ENCODE measurements at places on chromosomes 12 and 14.

DNA sequence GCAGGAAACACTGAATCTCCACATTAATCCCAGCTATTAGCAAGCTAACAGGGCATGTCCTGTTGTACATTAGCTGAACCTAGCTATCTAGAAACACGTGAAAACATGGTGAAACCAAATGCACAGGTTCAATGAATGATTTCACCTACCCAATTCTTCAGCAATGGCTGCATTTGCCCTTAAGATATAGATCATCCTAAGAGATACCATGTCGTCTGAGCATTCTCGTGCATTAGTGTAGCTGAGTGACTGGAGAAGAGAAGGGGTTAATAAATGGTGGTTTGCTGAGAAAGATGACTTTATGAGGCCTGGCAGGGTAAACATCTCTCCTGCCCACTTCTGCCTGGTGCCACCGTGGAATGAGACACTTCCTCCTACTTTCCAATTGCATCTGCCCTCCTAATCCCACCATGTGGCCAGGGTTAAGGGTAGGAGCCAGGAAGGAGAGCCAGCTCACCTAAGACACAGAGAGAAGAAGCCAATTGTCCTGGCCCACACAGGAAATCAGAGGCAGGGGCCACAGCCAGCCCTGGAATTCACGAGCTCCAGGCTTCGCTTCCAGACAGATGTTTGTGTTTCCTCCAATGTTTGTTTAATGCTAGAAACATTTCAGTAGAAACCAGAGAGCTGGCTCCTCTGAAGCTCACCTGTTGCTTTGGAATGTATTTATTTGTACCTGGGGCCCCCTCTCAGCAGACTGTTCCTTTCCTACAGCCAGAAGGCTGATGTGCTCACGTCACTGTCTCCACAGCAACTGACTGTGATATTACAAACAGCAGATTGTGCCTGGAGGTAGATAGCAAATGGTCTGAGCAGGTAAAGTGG is 126.0 kb upstream of the PARP11 start:
- DNase-seq: no peak

DNA sequence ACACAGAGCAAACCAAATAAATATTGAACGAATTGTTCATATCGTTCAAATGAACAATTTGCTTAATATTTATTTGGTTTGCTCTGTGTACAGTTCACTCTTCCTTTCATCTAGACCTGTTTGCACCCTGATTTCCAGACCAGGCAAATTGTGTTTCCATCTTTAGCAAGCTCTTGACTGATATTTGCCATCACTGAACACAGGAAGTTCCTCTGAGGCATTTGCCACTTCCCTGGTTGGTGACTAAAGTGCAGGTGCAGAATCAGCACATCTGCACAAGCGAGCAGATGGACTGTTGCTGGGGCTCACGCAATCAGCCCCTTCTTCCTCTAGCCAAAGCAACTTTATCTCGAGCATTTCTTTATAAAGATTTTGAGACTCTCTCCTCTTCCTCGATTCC is 112.9 kb downstream of the DAAM1 start:
- DNase-seq: no peak

GRCh38 chr12:121296618-121297434 is at the start of gene CAMKK2:
Gene CAMKK2 (minus strand): TSS chr12:121296709. CDS start chr12:121274526, 22,183 bp downstream.
- no peak for DNase-seq

- no peak for DNase-seq
These were observed 30.8 kb upstream of the CDK17 start for GRCh38 chr12:96431067-96431466.

GRCh38 chr14:33404054-33404453 is 465.4 kb downstream of the NPAS3 start:
- DNase-seq: peak; percentile 16

DNA sequence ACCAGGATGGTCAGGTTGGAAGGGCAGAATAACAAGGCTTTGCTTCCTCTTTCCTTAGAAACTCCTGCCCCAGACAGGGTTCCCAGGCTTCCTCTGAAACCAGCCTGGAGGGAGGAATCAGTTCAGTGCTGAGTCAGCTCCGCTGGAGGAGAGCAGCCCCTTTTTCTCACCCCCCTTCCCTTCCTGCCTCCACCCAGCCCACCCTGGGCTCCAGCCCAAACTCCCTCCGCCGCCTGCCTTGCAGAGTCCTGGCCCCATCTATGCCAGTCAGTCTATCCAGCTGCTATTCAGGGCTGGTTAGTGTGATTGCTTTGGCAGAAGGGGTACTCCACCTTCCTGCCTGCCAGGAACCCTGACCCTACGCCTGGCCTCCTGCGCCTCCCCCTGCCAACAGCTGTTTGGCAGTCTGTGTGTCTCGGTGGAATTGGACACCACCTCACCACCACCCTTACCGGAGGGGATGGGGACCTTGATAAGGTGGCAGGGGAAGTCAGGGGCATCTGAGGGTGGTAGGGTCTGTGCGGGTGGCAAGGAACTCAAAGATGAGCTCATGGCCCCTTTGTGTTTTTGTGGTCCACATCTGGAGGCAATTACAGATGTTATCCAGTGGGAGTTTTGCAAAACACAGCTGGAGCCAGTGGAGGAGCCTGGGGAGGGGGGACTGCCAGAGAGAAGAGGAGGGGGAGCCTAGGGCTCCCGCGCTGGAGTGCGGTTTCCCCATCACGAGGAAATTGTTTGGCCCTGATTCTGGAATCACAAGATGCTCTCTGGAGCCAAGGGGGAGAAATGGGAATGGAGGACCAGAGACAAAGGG is 12.2 kb downstream of the MMP14 start:
- no peak for DNase-seq

- no peak for DNase-seq
These were observed 101.3 kb downstream of the TMEM121 start for GRCh38 chr14:105627701-105628100.

DNA sequence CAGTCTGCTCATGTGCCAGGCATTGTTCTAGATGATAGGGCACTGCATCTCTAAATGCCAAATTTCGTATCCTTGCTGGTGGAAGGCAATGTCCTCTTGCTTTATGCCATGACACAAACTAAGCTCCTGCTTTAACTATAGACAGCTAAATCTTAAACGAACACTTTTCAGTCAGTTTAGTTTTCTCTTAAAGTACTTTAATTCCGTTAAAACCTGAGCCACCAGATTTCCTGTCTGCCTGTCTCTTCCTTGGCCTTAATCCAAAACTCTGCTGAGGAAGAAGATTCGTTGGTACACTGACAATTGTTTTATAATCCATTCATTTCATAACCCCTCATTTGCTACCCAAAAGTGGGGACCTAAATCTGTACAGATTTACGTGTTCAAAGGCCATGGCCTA is 194.4 kb upstream of the BCL2L14 start:
- DNase-seq: no peak

- DNase-seq: no peak
These were observed 29.3 kb upstream of the CPNE8 start for GRCh38 chr12:38934686-38935085.

- DNase-seq: no peak
These were observed 173.3 kb upstream of the FAR2 start for GRCh38 chr12:28975564-28976340.

DNA sequence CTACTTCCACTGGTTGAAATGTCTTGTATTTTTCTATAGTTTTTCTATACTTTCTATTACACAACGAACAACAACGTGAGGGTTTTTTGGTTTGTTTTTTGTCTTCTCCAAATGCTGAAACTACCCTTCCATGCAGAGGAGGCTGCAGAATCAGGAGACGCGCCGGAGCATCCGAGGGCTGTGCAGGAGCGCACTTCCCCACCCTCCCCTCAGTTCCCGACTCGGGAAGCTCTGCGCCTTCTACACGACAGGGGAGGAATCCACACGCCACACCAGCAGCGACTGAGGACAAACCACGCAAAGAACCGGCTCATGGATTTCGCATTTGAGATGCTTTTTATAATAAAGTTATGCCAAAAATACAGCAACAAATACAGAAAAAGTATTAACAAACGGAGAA is 30.9 kb downstream of the SLC15A4 start:
- DNase-seq: no peak

GRCh38 chr12:30754383-30754749 is 385 bp downstream of the CAPRIN2 start:
- DNase-seq: no peak

- DNase-seq: peak; percentile 31
These were observed 113.3 kb downstream of the FOXN3 start for GRCh38 chr14:89303456-89304435.

DNA sequence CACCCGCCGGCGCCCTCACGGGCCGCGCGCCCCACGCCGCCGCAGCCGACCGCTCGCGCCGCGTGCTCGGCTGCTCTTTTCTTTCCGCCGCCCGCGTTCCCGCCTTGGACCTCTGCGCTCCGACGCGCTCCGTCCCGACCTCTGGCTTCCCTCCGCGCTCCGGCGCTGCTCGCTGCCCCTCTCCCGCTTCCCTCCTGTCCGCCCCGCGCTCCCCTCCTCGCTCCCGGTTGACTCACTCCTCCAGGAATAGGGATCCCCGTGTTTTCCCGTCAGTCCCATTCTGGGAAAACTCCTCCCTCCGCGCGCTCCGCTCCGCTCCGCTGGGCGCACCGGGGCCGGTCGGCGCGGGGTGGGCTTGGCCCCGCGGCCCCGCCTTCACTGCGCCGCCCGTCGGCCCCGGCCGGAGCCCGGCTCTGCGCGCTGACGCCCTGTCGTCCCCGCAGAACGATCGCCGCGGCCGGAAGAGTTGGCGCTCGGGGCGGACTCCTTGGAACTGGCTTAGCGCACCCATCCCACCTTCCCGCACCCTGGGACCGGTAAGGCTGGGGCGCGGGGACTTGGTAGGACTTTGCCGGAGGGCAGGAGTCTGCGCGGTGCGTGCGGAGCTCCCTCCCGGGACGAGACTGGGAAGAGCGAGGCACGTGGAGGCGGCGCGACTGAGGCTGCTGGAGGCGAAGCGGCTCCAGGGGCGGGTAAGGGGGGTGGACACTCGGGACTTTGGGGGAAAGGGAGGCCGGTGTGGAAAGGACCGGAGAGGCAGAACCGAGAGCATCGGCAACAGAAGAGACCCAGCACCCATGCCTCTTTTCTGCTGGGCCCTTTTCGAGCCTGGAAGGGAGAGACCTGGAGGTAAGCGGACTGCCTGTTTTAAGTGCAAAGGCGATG is 550 bp downstream of the TEAD4 start:
- peak; percentile 9 for DNase-seq

DNA sequence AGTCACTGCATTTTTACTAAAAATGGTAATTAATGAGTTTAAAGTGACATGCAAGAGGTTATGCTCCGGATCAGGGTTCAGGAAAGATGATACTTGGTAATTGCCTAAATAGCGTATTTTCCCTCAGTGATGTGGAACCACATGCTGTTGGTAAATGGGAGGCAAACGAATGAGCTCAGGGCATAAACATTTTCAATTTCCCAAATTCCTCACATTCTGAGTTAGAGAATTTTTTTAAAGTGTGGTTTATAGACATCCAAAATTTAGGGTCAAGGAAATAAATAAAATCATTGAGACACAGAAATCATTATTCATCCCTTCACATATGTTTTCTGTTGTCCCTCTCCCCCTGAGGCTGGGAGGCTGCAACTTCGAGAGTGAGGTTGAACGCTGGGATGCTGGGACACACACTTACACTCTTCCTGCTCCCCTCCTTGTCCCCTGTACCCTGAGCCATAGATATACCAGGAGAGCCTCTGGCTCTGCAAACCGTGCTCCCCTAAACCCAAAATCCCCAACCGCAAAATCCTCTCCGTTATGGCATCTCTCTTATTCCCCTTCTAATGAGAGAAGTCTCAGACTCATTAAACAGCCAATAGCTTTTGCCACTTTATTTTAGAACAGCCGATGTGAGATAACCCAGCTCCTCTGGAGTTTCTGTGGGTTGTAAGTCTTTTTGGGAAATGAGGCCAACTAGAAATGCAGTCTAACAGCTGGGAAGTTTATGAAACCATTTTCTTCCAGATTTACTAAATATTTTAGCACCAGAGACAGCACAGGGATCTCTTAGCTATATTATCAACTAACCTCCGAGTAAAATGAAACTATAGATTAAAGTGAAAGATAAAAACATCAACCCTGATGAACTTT is 21.4 kb upstream of the ADGRD1 start:
- no peak for DNase-seq

GRCh38 chr14:56273155-56273554 is 154.9 kb downstream of the PELI2 start:
- no peak for DNase-seq

GRCh38 chr12:111034886-111035577 is 114.7 kb upstream of the MYL2 start:
- no peak for DNase-seq

DNA sequence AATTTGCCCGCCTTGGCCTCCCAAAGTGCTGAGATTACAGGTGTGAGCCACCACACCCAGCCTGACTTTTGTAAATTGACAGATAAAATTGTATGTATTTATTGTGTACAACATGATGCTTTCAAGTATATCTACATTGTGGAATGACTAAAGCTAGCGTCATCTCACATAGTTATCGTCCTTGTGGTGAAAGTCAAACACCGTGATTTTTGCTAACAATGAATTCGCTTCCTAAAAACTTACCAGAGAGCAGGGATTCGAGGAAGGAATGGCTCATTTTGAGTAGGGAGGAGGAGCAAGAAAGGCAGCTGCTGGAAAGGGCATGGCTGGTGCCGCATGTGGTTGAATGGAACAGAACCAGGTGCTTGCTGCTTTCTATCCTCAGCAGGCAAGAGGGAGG is 85.4 kb downstream of the LGMN start:
- DNase-seq: no peak

DNA sequence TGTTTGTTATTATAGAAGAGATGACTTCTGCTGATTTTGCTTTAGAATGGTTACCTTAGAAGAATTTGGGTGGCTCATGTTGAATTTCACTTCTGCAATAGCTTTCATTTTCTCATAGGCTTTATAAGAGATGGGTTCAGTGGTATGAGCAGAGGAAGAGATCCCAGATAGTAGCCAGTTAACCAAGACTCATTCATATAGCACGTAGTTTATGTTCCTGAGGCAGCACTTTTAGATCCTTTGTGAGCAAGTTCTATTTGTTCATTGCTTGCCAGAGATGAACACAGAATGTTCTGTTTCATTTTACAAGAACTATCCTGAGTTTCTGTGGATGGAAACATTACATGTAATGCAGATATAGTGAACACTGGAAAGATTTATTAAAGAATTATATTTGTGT is 32.2 kb downstream of the RAB21 start:
- DNase-seq: no peak

GRCh38 chr14:25089496-25089895 is 39.5 kb upstream of the STXBP6 start:
- DNase-seq: no peak

DNA sequence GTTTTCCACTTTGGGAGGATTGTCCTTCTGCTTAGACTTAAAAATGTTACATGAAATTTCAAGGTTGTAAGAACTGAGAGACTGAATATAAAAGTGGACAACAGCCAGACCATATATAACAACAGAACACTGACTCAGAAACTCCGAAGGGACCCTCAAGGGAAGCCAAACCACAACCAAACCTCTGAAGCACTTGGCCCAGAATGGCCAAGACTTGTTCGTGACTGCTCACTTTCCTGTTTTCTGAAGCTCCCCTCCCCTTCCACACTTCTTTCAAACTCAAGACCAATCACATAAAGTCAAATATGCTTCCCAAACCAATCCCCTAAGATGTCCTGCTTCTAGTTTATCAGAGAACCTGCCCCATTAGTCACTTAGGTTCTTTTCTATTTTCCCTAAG is 13.7 kb downstream of the OR6J1 start:
- DNase-seq: no peak

All from epithelial cell of proximal tubule (primary cell).